Smooth muscle cell of bladder (primary cell): ENCODE measurements at places on chromosomes 7 and 10. TPM values are rescaled to one million over a fixed set of nuclear protein-coding genes. Genes with fewer than 3 reads are reported as not detected.

NKX1-2 gene
- total RNA-seq: not detected in 2 replicates

GATA3 gene
- total RNA-seq: not detected in 2 replicates

C10orf105 gene
- total RNA-seq: under 0.01 TPM in 2 replicates

PAPOLB gene
- 0.09 and 0.14 TPM in 2 replicates for total RNA-seq

DPP6 gene
- not detected in 2 replicates for total RNA-seq

VAX1 gene
- total RNA-seq: not detected in 2 replicates

HOXA1 gene
- total RNA-seq: 0.28 and 1.00 TPM in 2 replicates

LRRC72 gene
- not detected in 2 replicates for total RNA-seq

C7orf57 gene
- not detected in 2 replicates for total RNA-seq

CYP26A1 gene
- 0.09 and 0.14 TPM in 2 replicates for total RNA-seq

ASAH2 gene
- 0.74 and 1.00 TPM in 2 replicates for total RNA-seq

KEL gene
- total RNA-seq: 0.28 TPM in 1 of 2 replicates, not detected in the other

TEX36 gene
- not detected in 2 replicates for total RNA-seq

SFTPD gene
- total RNA-seq: not detected in 2 replicates

RHOBTB1 gene
- total RNA-seq: 34.4 and 45.8 TPM in 2 replicates

FOXL3 gene
- total RNA-seq: not detected in 2 replicates

CPA2 gene
- total RNA-seq: not detected in 2 replicates

KNDC1 gene
- total RNA-seq: 0.57 and 1.3 TPM in 2 replicates

TRPV5 gene
- not detected in 2 replicates for total RNA-seq

LIPA gene
- total RNA-seq: 45.8 and 64.1 TPM in 2 replicates

MYPN gene
- 0.09 and 0.14 TPM in 2 replicates for total RNA-seq

HOGA1 gene
- 0.28 and 1.1 TPM in 2 replicates for total RNA-seq

SMO gene
- 30.2 and 33.5 TPM in 2 replicates for total RNA-seq

DDX56 gene
- total RNA-seq: 38.8 and 45.3 TPM in 2 replicates

PNLIPRP2 gene
- not detected in 2 replicates for total RNA-seq

TNPO3 gene
- 46.9 and 56.4 TPM in 2 replicates for total RNA-seq

TMEM213 gene
- total RNA-seq: not detected in 2 replicates

VPS37D gene
- total RNA-seq: 5.7 and 6.8 TPM in 2 replicates

GIMAP8 gene
- 0.09 TPM in 1 of 2 replicates, not detected in the other for total RNA-seq

SPDYE11 gene
- not detected in 2 replicates for total RNA-seq

PRKAR2B gene
- 26.3 and 65.3 TPM in 2 replicates for total RNA-seq

TRUB1 gene
- total RNA-seq: 23.5 and 26.8 TPM in 2 replicates

GIMAP4 gene
- total RNA-seq: 0.28 TPM in 1 of 2 replicates, not detected in the other

CALML3 gene
- total RNA-seq: under 0.01 TPM in 1 of 2 replicates, not detected in the other

TUBAL3 gene
- not detected in 2 replicates for total RNA-seq

MACROH2A2 gene
- 5.8 and 9.2 TPM in 2 replicates for total RNA-seq

GIMAP5 gene
- 0.09 and 0.14 TPM in 2 replicates for total RNA-seq

RPEL1 gene
- under 0.01 TPM in 1 of 2 replicates, not detected in the other for total RNA-seq

AFAP1L2 gene
- 0.09 and 0.14 TPM in 2 replicates for total RNA-seq

MYH16 gene
- total RNA-seq: not detected in 2 replicates

OR2A7 gene
- 0.09 and 0.14 TPM in 2 replicates for total RNA-seq

TMEM72 gene
- total RNA-seq: not detected in 2 replicates

CDC14C gene
- not detected in 2 replicates for total RNA-seq

HKDC1 gene
- 0.28 and 0.74 TPM in 2 replicates for total RNA-seq
